ENCODE measurements at places on chromosomes 6 and 20. TPM values are rescaled to one million over a fixed set of nuclear protein-coding genes. Genes with fewer than 3 reads are reported as not detected.

GRCh38 chr6:1244941-1245340, 67.0 kb upstream of the FOXQ1 start:
- DNase-seq: no peak

DNA sequence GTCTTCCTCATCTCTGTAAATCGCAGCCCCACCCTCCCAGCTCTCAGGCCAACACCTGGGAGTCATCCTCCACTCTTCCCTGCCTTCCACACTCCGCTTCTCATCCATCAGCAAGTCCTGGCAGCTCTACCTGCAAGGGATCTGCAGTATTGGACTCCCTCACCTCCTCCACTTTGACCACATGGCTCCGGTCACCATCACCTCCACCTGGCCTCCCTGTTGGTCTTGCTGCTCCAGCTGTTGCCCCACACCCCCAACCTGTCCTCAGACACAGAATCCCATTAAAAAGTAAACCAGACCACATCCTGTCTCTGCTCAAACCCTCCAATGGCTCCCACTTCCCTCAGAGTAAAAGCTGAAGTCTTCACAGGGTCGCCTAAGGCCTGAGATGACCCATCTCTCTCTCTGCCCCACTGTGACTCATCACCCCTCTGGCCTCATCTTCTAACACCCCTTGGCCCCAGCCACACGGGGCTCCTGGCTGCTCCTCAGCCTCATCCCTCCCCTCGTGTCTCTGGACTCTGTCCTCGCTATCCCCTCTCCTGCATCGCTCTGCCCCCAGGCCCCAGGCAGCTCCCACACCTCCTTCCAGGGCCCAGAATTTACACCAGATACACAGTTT, 185.1 kb upstream of the SULF2 start:
- DNase-seq: no peak

DNA sequence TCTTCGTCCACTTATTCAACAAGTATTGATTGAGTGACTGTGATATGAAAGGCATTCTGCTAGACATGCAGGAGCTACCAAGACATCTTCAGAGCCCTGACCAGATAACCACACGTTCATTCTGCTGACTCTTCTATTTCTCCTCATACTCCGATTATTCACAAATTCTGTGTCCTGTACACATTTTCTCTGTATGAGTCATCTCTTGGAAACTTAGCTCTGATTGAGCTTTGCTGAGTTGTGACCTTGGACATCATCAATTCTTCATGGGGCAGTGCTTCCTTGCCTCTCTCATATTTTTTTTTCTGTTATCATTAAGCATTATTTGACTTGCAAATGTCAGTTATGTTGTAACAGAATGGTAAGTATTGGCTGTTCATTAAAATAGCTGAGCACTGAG, 351.6 kb upstream of the CNR1 start:
- no peak for DNase-seq

DNA sequence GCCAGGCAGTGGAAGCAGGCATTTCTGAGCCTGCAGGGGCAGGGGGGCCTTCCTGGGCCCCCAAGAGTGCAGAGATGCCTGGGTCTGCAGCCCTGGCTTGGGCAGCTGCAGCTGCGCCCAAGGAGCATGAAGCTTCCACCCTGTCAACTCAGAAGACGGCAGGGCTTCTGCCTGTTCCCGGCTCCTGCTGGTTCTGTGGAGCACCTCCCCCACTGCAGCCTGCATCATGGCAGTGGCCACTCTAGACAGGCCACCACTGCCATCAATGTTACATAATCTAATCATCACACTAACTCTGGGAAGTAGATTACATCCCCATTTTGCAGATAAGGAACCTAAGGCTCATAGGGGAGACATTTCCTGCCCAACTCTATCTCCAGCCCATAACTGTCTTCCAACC, 21.1 kb upstream of the TOP1 start:
- no peak for DNase-seq

DNA sequence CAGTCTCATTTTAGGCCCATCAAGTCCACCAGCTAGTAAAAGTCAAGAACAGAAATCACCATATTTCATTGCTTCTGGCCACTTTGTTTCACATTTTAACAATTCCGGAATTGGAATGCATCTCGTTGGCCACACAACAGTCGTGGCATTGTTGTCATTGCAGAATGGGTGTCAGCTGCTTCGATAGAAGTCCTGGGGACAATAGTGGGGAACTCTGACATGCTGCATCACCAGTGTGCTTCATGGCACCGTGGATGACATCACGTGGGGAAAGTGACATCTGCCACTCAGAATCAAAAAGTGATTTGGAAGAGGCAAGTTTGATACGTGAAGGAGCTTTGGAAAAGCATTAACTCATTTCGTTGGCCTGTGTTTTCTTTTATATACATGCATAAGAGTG, 43.8 kb upstream of the XRN2 start:
- DNase-seq: no peak

DNA sequence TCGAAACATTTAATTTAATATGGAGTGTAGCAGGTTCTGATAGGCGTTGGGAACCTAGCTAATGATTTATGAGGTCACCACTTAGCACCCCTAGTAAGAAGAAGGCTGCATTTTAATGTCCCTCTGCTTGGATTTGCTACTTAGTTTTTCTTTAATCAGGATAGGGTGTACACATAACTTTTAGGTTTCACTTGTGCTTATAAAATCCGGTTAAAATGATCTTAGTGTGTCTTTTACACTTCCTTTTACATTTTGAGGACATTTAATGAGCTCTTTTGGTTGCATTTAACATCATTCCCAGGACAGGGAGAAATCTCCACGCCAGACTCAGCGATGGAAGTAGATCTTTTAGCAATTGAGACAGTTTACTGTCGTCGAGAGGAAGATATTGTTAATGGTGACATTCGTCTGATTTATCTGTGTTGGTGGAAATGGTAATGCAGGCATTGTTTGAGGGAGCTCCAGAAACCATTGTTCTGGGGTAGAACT, 5.6 kb downstream of the TFAP2A start:
- no peak for DNase-seq

- DNase-seq: no peak
Observed at GRCh38 chr20:46946181-46946624, 51.6 kb downstream of the EYA2 start.

DNA sequence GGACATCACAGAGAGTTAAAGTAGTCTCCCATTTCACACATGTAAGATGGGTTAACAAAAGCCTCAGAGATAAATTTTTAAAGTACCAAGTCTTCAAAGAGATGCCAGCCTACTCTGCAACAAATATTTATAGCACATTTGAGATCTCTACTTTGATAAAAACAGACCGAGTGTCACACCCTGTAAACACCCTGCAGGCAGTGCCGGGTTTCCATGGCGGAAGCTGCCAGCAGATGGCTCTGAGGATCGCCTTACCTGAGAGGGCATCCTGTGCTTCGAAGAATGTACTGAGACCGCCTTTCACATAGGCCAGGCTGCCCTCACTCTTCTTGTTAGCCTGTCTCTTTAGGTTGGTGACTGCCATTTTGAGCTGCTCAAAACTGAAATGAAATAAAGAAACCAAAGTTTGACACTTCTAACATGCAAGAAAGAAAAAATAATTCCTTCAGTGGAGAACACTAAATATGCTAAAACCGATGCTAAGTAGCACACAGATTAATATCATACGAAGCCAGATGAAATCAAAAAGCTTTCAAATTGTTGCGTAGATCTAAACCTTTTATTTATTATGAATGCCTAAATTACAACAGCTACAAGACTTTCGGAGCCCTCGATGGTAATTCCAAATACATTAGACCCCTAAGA, 39.3 kb downstream of the HUS1B start:
- no peak for DNase-seq

GRCh38 chr20:58705208-58705926, 12.8 kb downstream of the NPEPL1 start:
- no peak for DNase-seq

DNA sequence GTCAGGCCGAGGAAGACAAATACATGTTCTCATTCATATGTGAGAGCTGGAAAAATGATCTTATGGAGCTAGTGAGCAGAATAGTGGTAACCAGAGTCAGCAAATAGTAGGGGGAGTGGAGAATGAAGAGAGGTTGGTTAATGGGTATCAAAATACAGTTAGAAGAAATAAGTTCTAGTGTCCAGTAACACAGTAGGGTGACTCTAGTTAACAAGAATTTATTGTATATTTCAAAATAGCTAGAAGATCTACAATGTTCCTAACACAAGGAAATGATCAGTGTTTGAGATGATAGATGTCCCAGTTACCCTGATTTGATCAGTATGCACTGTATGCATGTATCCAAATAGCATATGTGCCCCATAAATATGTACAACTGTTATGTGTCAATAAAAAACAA, 128.4 kb downstream of the BCKDHB start:
- DNase-seq: no peak

DNA sequence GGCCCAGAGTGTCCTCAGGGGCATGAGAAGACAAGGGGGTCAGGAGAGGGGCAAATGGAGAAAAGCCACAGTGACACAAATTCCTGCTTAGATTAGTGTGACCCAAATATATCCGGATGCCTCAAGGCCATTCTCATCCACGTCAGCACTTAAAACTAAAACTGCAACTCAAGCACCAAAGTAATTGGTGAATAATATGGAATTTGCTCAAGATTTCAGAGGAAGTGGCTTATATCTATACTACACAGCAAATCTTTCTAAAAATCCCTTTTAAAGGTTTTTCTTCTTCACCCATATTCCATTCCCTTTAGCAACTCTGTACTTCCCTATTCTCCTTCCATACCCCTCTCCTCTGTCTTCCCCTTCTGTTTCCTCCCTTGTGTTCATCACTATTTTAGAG, 15.2 kb downstream of the DEF6 start:
- no peak for DNase-seq

- DNase-seq: no peak
Observed at GRCh38 chr6:105849746-105850145, 236.4 kb upstream of the PRDM1 start.

DNA sequence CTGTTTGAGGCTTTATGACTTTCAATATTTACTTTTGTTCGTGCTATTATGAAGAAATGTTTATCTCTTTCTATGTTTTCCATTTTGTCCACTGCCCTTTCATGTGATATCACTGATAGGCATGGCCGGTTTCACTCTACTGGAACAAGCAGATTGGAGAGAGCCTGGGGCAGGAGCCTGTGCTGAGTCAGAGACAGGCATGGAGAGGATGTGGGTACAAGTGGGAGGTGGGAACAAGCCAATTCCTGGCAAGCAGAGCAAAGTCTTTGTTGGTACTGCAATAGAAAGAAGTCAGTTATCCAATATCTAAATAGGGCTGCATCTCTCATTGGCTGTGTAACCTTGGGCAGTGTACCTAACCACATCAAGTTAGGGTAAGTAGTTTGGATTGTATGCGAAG, 545.6 kb upstream of the MAP3K7 start:
- no peak for DNase-seq

GRCh38 chr6:157763129-157763903, 59.7 kb upstream of the SNX9 start:
- no peak for DNase-seq

DNA sequence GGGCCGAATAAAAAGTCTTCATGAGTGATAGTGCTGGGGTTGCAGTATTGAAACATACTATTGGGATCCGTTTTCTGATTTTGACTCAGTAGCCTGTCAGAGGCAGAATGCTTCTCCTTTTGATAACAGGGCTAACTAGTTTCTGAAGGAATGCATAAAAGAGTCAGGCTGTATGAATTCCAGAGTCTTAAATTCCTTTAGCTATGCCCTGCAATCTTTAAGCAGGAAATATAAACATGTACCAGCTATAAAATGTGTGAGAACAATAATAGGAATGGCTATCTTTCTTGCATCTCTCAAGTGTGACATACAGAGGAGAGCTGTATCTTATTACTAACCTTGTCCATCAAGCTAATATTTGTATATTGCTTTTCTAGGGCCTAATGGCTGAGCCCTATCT, 917.1 kb downstream of the KIF16B start:
- no peak for DNase-seq

DNA sequence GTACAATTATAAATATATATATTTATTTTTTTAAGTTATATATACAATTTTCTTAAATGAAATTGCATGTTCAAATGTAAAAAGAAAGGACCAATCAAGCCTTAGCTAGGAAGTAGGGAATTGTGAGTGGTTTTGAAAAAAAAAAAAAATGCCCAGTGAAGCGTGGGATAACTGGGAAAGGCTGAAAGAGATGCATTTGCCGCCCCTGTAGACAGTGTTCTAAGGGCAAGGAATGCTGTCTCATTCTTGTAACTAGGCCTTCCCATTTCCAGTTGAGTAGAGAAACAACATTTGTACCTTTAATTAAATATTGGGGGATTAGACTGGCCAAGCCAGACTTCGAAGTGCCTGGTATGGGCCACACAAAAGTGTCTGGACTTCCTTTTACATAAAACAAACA, 430.1 kb upstream of the SLC35B3 start:
- DNase-seq: no peak

DNA sequence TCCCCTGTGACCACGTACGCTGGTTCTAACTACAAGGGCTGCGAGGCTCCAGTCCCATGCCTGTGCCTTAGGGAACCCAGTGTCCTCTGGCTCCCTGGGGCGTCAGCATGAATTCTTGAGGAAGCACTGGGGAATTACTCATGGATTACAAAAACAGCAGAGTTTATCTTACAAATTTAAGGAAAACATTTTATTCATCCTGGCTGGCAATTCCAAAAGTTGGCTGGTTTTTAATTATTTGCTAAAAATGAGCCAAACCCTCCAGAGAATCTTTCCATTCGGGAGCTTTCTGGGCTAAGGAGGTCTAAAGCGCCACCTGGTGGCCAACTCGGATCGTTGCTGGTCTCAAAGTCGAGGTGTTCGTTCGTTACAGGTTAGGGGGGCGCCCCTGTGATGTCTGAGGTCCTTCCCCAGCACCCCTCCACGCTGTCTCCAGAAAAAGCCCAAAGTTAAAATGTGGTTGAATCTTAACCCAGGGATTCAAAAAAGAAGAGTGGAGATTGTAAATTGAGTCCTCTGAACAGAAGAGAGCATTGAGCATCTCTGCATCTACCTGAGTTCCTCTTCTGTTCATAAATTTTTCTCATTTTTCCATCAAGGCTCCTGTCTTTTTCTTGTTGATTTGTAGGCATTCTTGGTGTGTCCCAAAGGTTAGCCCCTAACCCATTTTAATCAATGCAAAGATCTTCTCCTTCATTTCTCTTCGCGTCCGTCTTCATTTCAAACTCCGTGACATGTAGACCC, 99.4 kb downstream of the BFSP1 start:
- peak; percentile 38 for DNase-seq

The GPSM3 gene
- total RNA-seq: 276 TPM

The C20orf202 gene
- total RNA-seq: 0.68 TPM

The ADA gene
- total RNA-seq: 24.2 TPM

The KCNK16 gene
- not detected for total RNA-seq

The MBOAT1 gene
- total RNA-seq: 3.0 TPM

The TCF21 gene
- not detected for total RNA-seq

The RAET1G gene
- total RNA-seq: not detected

The TFAP2D gene
- total RNA-seq: not detected

The TFAP2C gene
- not detected for total RNA-seq

The CGAS gene
- 5.4 TPM for total RNA-seq

The ERVFRD-1 gene
- total RNA-seq: not detected

The TREML2 gene
- 1.9 TPM for total RNA-seq

The RBPJL gene
- total RNA-seq: not detected

The BMP7 gene
- not detected for total RNA-seq

The SAPCD1 gene
- 1.6 TPM for total RNA-seq

The RCAN2 gene
- total RNA-seq: not detected

Data from naive thymus-derived CD8-positive, alpha-beta T cell (primary cell).